CD4-positive, alpha-beta T cell treated with Interleukin-21 for 1 hour (primary cell): ENCODE measurements at places on chromosomes 1 and 21.

DNA sequence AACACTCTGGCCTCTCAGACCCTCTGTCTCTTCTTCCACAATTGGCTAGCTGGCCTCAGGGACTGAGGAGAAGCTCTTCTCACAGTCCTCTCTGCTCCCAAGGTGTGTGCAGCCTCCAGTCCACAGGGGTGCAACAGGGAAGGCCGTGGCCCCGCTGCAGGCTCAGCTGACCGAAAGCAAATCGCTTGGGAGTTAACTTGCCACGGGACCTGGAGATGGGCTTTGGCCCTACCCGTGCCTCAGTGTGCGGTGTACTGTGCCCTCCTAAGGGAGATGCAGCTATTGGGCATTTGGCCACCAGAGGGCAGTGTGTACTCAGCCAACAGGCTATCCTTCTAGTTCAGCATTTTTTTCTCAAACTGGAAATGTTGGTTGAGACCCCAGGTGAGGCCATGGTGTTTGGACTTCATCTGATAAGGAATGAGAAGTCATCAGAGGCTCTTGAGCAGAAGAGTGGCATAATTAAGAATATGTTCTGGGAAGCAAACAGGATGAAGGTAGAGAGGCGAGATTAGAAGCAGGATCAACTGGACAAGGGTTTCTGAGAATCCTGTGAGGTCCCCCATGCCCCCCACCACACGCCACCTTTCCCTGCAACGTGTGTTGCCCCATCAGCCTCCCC lies 42.5 kb upstream of the TMEM125 start:
- DNase-seq: peak; percentile 78

GRCh38 chr1:172719694-172720138 lies 60.8 kb downstream of the FASLG start:
- DNase-seq: peak; percentile 70

GRCh38 chr1:10979483-10979920 lies 33.0 kb upstream of the TARDBP start:
- no peak for DNase-seq

GRCh38 chr1:89728381-89728780 lies 92.5 kb upstream of the LRRC8D start:
- no peak for DNase-seq

- no peak for DNase-seq
Observed at GRCh38 chr1:178232108-178232507, 138.2 kb downstream of the RASAL2 start.

DNA sequence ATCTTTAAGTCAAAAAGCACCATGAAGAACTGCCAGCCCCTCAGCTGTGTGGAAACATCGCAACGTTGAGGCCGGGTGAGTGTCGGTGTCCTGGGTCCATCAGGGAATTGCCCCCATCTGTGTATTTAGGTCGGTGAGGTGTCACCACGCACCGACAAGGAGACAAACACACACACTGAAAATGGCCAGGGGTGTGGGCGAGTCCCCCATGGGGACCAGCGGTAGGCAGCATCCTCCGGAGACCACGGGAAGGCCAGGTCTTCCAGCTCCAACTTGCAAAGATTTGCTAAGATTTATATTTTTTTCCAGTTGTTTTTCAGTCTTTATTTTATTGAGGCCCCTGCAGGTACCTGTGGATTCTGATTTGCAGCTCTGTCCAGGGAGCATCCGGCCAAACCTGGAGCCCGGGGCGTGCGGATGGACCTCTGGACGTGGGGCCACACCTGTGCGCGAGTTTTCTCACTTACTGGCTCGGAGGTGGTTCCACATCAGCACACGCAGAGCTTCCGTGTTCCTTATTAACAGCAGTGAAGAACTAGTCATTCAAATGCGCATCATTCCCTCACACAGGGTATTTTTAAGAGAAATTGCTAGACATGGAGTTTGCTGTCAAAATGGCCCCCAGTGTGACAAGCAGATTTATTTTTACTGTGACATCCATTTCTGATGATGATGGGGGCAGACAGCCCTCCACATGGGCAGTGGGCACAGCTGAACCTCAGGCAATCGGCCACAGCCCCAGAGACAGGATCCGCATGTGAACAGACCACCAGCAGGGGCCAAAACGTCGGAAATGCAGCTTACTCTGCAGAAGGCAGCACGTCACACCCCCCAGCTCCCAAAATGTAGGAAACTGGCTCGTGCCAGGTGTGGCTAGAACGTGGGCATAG lies 17.2 kb upstream of the SLC19A1 start:
- DNase-seq: no peak

DNA sequence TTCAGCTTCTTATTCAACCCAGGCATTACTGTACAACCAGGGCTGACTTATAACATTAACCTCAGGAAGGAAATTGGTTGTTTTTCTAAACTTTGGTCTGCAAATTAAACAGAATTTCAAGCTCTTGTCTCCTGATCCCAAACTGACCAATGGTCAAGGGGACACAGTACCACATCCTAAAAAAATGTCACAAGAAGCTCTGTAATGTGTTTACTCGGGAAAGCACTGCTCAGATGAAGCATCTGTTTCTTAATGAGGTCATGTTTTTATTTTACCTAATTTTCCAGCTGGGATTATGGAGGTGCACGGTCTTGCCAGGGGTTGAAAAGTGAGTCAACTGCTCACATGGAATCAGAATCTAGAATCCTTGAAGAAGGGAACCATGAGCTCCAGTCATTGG lies 18.7 kb downstream of the ADAMTS5 start:
- no peak for DNase-seq

DNA sequence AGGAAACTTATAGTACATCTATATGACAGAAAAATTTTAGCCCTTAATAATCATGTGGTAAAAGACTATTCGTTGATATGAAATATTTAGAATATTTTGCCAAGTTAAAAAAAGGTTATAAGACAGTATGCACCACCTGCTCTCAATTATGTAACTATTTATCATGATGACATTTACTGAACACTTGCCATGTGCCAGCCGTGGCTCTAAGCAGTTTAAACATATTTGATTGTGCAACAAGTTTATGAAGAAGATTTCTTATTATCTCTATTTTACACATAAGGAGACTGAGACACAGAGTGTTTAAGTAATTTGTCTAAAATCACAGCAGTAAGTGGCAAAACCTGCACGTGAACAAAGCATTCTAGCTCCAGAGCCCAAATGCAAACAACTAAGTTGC lies 199.3 kb upstream of the JUN start:
- no peak for DNase-seq

GRCh38 chr1:116486424-116486823 lies 84.4 kb downstream of the CD58 start:
- DNase-seq: no peak

- peak; percentile 30 for DNase-seq
Observed at GRCh38 chr1:240613356-240614142, 1.6 kb upstream of the GREM2 start.

DNA sequence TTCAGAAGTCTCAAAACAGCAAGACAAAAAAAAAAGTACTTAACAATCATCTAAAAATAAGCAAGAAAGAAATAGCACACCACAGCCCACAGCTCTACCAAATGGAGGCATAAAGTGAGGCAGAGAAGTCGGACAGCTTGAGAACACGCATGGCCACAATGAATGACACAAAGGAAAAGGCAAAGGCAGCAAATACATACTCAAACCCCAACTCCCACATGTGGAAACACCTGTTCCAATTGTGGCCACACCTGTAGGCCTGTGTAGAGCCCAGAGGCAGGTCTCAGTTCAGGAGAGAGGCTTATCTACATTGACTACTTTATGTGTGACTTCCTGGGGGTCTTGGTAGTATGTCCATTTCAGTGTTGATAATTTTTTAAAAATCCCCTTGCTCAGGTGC lies 543.5 kb downstream of the LMO4 start:
- no peak for DNase-seq
